ENCODE measurements at places on chromosomes 12 and 14. TPM values are rescaled to one million over a fixed set of nuclear protein-coding genes. Genes with fewer than 3 reads are reported as not detected.

PRR4 gene
- 4.4 TPM for total RNA-seq

TSPAN19 gene
- total RNA-seq: not detected

EML1 gene
- total RNA-seq: 77.1 TPM

MYF6 gene
- 8.6 TPM for total RNA-seq

C1S gene
- total RNA-seq: 196 TPM

SELPLG gene
- total RNA-seq: 3.6 TPM

DNA sequence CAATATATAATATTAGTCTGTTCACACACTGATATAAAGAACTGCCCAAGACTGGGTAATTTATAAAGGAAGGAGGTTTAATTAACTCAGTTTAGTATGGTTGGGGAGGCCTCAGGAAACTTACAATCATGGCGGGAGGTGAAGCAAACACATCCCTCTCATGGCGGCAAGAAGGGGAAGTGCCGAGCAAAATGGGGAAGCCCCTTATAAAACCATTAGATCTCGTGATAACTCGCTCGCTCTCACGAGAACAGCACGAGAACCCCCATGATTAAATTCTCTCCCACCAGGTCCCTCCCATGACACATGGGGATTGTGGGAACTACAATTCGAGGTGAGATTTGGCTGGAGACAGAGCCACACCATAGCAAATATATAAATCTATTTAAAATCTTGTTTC is 269.8 kb downstream of the ATP23 start:
- no peak for DNase-seq

DNA sequence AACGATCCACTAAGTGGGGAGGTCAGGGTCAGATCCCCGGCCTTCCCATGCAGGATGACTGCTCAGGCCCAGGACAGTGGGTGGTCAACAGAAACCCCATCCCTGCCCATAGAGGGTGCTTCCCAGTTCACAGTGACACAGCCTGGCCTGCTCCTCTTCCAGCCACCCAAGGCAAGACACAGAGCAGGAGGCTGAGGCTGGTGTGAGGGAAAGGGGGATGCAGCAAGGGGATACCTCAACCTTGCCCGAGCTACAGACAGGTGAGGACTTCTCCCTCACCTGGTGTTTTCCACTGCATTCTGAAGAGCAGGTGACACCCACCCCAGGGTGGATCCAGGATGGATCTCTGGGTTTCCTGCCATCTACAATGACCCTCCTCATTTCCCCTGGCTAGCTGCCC is 106.7 kb downstream of the KIF26A start:
- DNase-seq: no peak

DNA sequence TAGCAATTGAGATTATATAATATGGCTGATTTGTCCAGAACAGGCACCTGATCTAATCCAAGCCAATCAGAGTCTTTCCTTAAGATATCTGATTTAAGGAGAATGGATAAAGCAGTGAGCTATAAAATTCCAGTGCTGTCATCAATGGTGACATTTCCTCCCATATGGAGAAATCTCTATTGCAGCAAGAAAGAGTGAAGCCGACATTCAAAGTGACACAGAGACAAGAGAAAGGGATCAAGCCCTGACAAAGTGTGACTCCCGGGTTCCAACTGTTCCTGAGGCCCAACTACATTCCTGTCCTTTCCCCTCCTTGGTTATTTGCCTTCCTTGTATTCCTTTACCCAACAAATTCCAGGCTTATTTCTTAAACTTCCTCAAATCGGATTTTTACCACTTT is 430.0 kb upstream of the SOX5 start:
- no peak for DNase-seq

DNA sequence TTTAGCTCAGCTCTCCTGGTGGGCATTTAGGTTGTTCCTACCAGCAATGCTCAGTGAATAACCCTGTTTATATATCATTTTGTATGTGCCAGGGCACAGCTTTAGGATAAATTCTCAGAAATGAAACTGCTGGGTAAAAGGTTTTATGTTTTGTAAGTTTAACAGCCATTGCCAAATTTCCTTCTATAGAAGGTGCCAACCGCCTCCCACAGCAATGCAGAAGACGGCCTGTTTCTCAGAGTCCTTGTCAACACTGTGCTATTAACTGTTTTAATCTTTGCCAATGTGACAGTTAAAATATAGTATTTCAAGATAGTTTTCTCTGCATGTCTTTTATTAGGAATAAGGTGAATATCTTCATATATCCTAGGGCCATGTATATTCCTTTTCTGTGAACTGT is 65.0 kb downstream of the PPP1R13B start:
- no peak for DNase-seq

- no peak for DNase-seq
Observed at GRCh38 chr14:69328317-69328716, 68.4 kb downstream of the GALNT16 start.

DNA sequence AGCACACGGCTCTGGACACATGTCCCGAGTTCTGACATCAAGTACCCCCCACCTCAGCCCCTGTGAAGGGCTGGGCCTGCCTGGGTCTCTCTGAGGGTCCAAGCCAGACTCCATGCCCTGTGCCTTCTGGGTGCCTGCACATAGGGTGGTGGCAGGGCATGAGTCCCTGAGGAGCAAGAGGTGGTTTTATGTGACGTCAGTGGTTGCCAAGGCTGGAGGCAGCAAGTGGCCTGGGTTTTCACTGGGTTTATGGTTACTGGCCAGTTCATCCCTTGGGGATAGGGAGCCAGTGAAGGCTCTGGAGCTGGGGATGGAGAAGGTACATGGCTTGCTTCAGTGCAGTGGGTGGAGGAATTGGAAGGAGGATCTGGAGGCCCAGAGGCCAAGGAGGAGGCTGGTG is 51.1 kb upstream of the EML1 start:
- no peak for DNase-seq

DNA sequence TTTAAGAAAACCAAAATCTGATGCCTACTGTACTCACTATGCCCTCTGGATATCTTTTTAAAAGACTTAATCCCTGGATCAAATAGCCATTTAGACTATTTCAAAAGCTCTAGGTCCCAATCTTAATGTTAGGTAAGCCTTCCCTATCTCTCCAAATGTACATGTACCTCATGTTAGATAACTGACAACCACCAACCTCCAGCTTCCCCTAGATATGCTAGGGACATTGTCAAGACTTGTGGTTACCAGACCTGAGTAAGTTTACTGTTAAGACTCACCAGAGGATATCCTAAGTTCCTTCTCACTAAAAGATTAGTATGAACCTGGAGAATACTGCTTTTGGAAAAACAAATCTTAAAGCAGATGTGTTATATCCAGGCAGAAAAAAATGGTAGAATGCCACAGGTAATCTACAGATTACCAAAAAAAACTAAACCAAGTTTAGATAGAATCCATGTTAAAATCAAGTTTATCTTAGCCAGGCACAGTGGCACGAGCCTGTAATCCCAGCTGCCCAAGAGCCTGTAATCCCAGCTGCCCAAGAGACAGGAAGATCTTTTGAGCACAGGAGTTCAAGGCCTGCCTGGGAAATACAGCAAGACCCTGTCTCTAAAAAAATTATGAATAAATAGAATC is 9.7 kb downstream of the NAP1L1 start:
- DNase-seq: no peak

DNA sequence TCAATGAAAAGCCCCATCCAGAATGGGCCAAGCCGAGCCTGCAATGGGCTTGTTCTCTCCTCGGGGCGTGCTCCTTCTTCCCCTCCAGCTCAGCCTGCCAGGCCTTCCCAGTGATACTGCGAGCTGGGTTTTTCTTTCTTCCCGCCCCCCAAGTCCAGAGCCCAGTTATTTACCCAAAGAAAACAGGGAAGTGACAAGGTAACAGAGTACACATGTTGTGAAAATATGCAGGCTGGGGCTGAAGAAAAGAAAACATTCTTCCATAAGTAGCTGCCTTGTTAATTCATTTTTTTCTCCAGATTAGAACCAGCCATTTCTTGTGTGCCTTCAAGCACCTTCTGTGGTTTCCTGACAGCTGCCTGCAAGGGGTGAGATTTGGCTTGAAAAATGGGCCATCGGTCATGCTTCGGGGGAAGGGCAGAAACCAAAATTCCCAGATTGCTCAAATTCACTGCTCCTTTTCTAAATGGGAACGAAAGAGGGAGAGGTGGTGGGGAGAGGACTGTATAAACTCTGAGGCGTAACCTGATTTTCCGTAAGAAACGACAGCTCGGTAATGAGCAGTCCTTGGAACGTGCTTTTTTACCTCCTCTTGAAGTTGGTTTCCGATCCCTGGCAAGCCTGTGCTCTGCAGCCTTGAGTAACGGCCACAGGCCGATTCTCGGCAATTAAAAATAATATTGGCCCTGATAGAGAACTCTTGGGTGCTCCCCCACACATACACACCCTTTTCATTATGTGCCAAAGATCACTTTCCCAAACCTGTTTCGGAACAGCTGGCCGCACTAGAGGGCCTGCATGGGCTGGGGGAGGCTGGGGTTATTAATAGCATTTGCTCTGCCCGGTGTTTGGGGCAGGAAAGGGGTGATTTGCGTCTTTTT is 229.4 kb downstream of the ZFP36L1 start:
- DNase-seq: peak; percentile 59

DNA sequence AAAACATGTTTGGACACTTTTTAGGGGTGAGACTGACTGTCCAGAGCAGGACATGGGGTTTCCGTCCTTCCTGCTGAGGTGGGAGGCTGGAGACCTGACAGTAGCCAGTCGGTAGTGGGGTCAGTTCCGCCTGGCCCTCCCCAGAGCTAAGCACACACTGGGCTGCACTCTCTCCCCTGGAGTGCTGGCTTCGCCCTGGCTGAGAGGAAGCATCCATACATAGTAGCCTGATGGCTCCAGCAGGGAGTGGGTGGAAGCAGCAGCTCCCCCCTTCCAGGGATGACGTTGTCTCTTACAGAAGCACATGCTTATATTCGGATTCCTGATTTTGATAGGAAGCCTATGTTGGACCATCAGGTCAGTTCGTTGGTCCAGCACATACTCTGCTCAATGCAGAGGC is 40.4 kb downstream of the SFSWAP start:
- no peak for DNase-seq

DNA sequence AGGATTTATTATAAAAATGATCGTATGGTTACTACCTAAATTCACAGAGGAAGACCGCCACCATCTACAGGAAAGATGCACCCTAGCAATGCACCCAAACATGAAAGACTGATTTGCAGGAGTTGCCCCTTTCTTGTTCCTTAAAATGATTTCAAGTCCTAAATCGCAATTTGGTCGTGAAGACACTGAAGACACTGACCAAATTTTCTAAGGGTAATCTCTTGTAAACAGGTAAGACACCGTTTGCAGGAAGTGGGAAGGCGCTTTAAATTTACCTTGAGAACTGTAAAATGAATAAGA is 1.0 kb downstream of the SOS2 start:
- DNase-seq: no peak

GRCh38 chr12:123531091-123531490 is 2.4 kb downstream of the RILPL1 start:
- DNase-seq: no peak

- DNase-seq: no peak
Observed at GRCh38 chr14:106831322-106831720, 1304.9 kb downstream of the TMEM121 start.

GRCh38 chr12:5622280-5622679 is 190.4 kb downstream of the NTF3 start:
- DNase-seq: no peak

DNA sequence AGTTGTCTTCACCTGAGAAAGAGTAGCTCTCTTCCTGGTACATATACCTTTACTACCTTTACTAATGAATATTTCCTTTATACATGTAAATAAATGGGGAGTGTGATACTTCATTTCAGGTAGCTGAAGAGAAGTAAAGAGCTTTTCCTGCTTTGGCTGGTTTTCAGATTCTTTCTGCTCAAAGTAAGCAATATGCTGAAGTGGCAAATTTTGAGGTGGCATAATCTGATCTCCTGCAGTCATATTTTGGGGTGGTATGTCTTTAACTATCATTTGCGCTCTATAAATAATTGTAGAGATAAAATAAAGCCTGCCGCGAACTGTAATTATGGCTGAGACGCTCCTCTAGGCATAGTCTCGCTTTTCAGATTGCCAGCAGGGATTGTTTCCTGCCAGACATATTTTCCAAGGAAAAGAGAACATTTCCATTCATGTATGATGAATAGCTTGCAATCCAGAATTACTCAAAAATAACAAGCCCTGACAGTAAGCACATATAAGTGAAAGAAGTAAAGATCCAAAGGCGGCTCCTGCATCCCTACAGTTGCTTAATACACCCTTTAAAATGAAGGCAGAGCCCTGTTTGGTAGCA is 200.7 kb downstream of the C12orf50 start:
- DNase-seq: no peak

DNA sequence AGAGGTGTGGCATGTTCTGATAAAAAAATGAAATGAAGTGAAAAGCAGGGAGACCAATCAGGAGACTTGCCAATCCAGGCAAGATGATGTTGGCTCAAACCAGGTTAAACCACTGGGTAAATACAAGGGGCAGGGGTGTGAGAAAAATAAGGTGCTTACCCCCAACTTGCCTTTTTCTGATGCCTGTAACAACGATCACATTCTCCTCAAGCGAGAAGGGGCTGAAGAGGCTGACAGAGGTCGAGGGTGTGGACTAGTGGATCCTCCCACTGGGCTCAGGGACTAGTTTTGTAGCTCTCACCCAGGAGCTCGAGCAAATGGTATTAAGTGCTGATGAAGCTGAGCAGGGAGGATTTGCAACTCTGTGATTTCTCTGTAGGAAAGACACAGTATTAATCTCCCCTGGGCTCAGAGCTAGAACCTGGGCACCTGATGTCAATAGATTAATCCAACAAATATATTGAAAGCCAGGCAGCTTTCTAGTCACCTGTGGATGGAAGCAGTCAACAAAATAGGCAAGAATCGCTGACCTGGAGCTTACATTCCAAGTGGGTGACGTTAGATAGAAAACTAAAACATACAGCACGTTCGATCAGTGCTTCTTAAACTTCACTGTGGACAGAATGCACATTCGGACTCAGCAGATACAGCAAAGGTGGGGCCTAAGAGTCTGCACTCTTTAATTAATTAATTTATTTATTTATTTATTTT is 15.2 kb upstream of the EAPP start:
- DNase-seq: no peak

- DNase-seq: no peak
Observed at GRCh38 chr12:85507456-85507855, 227.4 kb downstream of the ALX1 start.

- DNase-seq: peak; percentile 28
Observed at GRCh38 chr14:77965919-77966435, 166.1 kb downstream of the ADCK1 start.

- no peak for DNase-seq
Observed at GRCh38 chr12:7833831-7834230, 38.9 kb downstream of the SLC2A14 start.

- no peak for DNase-seq
Observed at GRCh38 chr12:104167519-104168458, 29.8 kb upstream of the NFYB start.

DNA sequence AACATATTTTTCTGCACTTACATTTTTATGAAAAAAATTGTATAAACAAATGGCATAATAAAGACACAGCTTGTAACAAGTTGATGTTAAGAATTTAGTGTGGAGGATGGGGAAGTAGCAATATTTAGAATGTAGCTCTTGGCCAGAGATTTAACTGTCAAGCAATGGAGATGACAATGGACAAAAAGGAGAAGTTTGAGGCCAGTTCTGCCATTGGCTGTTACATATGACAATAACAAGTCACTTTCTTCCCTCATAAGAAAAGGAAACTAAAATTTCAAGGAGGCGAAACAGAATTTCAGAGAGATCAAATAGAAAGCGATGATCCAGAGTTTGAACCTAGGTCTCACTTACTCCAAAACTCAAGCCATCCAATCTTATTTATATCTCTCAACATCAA is 122.8 kb upstream of the CCDC175 start:
- DNase-seq: no peak
